Chondrocyte (in vitro differentiated cells): ENCODE measurements at places on chromosomes 1 and 21.
A peak's percentile ranks its signal among the peaks of the same experiment; 100 is the strongest.

- DNase-seq: no peak
These were observed 1754.2 kb downstream of the BRINP3 start for GRCh38 chr1:188723332-188724020.

- DNase-seq: no peak
These were observed 168.1 kb upstream of the BEND5 start for GRCh38 chr1:48944811-48945210.

DNA sequence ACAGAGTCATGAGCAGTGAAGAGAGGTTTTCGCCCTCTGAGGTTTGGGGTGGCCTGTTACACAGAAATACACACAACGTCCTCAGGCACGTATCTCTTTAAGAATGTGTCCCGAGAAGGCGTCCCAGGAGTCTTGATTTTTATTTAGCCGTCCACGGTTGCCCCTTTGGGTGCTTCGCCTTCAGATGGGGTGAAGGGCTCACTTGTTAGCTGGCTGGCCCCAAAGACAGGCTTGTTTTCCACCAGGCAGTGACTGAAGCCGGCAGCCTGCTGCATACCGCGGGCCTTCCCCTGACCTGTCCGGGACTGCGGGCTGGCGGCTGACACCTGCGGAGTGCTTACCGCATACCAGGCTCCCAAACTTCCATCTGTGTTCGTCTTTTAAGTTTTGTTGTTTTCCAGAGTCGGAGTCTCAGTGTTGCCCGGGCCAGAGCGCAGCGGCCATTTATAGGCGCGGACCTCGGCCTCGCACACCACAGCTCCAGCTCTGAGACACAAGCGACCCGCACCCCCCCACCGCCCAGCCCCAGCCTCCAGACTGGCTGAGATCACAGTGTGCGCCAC, 1.6 kb upstream of the ADARB1 start:
- DNase-seq: no peak

DNA sequence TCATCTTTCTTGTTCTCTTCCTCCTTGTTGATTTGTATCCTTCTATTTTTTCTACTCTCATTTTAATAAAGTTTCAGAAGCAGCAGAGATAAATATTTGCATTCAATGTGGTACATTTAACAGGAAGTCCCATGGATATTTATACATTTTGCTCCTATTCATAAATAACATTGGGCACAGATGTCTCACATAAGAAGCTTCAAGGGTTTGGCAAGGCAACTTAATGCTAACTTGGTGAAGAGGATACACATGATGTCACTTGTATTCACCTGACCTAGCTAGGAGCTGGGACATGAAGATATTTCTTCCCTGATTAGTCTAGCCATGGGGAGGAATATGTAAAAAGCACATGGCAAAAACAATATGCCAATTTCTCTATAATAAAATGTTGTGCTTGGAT, 65.1 kb upstream of the DUSP10 start:
- no peak for DNase-seq

- DNase-seq: no peak
These were observed 221.2 kb downstream of the PRDM2 start for GRCh38 chr1:13921190-13921589.

GRCh38 chr1:10648689-10649516, 147.5 kb downstream of the CASZ1 start:
- DNase-seq: no peak

DNA sequence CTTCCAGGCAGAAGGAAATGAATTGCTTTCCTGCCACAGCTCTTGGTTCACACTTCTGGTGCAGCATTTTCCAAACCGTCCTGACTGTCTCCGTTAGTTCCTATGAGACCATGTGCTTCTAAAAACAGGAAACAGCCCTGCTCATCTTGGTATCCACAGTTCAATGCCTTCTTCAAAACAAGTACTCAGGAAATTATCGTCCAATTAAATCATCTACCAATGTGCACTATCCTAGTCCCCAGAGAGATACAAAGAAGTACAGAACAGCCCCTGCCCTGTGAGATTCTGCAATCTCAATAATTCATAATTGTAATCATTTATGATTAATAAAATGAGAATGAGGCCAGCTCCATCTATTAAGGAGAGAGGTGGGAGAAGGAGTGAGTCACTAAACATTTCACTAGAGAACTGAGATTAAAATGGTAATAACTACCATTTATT, 11.2 kb downstream of the CLEC20A start:
- DNase-seq: no peak

- peak; percentile 12 for DNase-seq
These were observed 18.9 kb upstream of the RNF223 start for GRCh38 chr1:1092894-1093609.

GRCh38 chr1:157782931-157783330, 6.0 kb upstream of the FCRL2 start:
- no peak for DNase-seq

GRCh38 chr1:52967666-52968065, 40.6 kb downstream of the SCP2 start:
- no peak for DNase-seq

DNA sequence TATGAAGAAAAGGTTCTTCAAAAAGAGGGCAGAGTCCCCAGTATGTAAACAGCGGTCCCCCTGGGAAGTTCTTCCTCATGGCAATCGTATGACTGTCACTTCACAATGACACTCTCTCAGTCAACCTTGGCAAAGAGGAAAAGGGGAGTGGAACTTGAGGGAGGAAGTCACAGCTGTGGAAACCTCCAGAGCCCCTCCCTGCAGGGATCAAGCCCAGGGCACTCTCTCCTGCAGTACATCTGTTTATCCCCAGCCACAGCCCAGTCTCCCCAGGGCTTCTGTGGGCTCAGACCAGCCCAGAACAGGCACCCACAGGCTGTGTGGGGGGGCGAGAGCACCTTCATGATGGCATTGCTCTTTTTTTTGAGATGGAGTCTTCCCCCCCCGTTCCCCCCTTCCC, 2.0 kb downstream of the ATP13A2 start:
- peak; percentile 65 for DNase-seq

DNA sequence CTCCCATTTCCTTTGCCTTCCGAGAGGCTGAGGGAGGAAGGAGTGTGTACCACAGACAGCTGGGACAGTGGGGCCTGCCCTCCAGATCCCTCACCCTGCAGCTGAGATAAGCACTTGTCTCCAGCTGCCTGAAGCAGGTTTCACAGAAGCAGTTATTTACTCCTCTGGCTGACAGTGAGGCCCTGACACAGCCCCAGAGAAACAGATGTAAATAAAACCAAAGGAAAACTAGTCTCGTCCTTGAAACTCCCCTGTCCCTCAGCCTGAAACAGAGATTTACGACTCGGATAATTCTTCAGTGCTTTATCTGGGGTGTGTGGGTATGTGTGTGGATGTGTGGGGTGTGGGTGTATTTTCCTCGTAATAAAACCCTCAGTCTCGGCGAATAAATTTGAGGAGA, 181.1 kb downstream of the IGSF21 start:
- no peak for DNase-seq

GRCh38 chr1:160007577-160008200, 24.1 kb downstream of the PIGM start:
- DNase-seq: no peak

- DNase-seq: no peak
These were observed 914 bp upstream of the ADGRB2 start for GRCh38 chr1:31765041-31765467.

DNA sequence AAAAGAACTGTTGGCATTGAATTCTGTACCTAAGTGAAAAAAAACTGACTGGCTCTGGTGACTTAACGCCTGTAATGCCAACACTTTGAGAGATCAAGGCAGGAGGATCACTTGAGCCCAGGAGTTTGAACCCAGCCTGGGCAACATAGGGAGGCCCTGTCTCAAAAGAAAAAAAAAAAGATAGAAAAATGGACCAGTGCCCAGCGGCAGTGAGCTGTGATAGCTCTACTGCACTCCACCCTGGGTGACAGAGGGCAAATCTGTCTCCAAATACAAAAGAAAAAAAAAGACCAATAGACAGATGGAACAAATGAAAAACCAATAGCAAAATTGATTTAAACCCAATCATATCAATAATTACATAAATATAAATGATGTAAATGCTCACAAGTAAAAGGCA, 674 bp upstream of the AKR7A3 start:
- no peak for DNase-seq

- DNase-seq: no peak
These were observed 3.0 kb upstream of the CTSK start for GRCh38 chr1:150810958-150811659.

DNA sequence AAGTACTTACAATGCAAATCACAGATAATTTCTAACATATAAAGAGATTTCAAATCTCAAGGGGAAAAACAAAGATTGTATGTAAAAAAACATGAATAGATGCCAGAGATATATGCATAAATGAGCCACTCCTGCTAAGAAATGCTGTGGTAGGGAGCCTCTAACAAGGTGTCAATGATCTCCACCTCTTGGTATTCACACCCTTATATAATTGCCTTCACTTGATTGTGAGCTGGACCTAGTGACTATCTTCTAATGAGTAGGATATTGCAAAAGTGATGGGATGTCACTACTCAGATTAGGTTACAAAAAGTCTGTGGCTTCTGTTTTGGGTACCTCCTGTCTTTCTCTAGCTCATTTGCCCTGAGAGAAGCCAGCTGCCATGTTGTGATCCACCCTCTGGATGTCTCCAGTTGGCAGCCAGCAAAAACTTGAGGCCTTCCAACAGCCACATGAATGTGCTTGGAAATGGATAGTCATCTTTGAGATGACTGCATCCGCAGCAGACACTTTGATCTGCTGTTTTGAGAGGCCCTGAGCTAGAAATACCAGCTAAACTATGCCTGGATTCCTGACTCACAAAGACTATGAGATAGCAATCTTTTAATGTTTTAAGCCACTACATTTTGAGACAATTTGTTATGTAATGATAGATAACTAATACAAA, 196.1 kb upstream of the FGGY start:
- no peak for DNase-seq

DNA sequence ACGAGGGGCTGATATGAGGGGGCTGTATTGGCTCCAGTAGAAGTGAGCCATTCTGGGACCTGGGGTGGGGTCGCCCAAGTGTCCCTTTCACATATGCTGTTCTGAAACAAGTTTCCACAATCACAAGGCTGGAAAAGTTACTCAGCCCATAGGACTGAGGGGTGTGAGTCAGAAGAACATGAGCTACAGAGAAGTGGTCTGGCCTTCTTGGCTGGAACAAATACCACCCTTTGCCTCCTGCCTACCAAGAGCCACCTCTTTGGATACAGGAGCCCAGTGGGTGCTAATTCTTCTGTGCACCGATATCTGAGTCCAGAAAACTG, 42.4 kb downstream of the MEF2D start:
- no peak for DNase-seq

DNA sequence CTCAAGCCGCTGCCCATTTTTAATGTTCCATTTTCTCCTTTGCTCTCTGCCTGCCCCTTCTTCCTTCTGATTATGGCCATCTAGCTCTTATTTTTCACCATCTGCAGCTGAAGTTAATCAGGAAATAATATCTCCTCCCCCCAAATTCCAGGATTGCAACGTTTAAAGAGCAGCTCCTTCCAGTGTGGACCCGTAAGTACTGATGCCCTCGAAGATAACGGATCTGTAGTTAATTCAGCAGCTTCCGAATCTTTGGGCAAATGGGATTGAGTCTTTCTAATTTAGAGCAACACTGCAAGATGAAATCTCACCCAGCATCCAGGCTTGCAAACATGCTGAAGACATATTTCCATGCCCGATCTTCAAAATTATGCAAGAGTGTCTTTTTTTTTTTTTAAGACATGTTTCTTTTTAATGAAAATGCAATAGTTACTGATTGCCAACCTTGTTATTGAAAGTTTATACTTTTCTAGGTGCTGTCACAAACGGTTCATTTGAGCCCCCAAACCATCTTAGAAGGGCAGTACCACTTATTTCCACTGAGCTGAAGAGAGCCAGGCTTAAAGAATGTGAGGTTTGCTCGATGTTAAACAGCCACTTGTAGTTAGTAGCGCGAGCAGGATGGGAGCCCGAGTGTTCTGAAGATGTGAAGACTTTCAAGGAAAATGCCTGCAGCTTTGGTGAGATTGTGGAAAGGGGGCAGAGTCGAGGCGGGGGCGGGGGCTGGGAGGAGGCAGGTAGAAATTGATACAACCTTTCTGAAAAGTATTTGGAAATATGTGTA, 10.9 kb upstream of the RCAN3 start:
- DNase-seq: no peak

DNA sequence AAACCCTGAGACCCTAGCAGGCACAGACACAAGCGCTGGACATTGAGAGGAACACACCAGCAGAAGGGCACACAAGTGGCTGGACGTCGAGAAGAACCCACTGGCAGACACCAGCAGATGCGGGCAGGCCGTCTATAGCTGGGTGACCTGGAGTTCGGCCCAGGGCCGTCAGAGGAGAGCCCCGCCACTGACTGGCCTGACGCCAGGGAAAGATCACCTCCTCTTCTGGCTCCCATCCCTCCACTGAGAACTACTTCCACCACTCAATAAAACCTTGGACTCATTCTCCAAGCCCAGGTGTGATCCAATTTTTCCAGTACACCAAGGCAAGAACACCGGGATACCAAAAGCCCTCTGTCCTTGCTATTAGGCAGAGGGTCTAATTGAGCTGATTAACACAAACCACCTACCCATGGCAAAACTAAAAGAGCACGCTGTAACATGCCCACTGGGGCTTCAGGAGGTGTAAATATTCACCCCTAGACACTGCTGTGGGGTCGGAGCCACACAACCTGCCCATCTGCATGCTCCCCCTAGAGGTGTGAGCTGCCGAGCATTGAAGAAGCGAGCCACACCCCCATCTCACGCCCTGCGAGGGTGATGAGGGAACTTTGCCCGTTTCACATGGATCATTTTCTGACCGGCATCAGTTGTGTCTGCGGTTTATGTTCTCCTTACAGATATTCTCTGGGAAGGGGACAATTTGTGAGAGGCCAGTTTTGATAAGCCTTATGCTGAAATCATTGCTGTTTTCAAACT, 104.8 kb downstream of the HLX start:
- DNase-seq: no peak

DNA sequence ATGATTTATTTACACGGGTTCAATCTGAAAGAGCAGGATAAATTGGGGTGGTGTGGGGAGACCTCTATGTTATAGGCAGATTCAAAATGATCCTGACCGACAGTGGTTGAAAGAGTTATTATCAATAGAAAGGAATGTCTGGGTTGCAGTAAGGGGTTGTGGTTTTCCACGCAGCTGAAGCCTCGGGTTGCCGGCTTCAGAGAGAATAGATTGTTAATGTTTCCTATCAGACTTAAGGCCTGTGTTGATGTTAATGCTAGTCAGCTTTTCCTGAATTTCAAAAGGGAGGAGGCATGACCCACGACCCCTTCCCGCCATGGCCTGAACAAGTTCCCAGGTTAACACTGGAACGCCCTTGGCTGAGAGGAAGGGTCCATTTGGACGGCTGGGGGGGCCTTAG, 2.2 kb upstream of the UBE2J2 start:
- DNase-seq: no peak

DNA sequence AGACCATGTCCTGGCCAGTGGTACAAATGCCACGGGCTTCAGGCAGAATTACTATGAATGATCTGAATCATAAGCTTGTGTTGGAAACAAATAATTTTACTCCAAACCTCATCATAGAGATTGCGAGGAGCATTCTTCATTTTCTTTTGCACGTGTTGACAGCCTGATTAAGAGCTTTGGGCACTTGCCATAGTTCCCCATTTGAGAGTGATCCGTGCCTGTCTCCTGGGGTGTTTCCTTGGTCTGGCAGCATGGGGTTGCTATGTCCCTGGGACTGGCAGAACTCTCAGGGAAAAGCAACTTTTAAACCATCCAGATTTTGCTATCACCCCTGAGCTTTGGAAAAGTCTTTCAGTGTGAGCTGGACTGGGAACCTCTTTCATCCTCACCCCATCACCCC, 54.3 kb upstream of the KCNJ6 start:
- no peak for DNase-seq

- no peak for DNase-seq
These were observed 71.7 kb upstream of the WDR26 start for GRCh38 chr1:224506141-224506814.

GRCh38 chr1:204426035-204426436, 14.4 kb upstream of the PPP1R15B start:
- no peak for DNase-seq

- no peak for DNase-seq
These were observed 50.7 kb downstream of the JAK1 start for GRCh38 chr1:64915381-64916274.
